ENCODE measurements at places on chromosomes 16 and 17. TPM values are rescaled to one million over a fixed set of nuclear protein-coding genes. Genes with fewer than 3 reads are reported as not detected.

The ZFPM1 gene
- 4.4 TPM for total RNA-seq

The KRTAP3-1 gene
- total RNA-seq: not detected

The CES3 gene
- total RNA-seq: 1.1 TPM

The ZNF174 gene
- total RNA-seq: 6.7 TPM

The DDX52 gene
- 29.6 TPM for total RNA-seq

The KCTD11 gene
- total RNA-seq: 9.3 TPM

The HOXB1 gene
- not detected for total RNA-seq

The CDH13 gene
- 88.5 TPM for total RNA-seq

The MT1F gene
- total RNA-seq: 5.2 TPM
